ENCODE measurements at places on chromosomes 3 and 15.

DNA sequence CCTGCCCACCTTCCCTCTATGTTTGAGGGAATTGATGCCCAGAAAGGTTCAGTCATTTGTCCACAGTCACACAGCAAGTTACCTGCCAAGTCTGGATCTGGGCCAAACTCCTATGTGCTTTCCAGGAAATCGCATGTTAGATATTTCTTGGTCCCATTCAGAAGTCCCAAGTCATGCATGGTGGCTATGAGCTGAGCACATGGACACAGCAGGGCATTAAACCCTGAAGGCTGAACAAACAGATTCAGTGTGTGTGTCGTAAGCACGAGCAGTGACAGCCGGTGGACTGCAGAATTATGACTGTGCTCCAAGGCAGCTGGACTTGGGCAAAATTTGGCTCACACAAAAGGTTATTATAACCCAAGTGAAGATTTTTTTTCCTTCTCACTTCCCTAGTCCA, 11.4 kb upstream of the SLC6A6 start:
- DNase-seq = no peak

- no peak for DNase-seq
Measured at GRCh38 chr15:85490856-85491255, 110.5 kb downstream of the AKAP13 start.

DNA sequence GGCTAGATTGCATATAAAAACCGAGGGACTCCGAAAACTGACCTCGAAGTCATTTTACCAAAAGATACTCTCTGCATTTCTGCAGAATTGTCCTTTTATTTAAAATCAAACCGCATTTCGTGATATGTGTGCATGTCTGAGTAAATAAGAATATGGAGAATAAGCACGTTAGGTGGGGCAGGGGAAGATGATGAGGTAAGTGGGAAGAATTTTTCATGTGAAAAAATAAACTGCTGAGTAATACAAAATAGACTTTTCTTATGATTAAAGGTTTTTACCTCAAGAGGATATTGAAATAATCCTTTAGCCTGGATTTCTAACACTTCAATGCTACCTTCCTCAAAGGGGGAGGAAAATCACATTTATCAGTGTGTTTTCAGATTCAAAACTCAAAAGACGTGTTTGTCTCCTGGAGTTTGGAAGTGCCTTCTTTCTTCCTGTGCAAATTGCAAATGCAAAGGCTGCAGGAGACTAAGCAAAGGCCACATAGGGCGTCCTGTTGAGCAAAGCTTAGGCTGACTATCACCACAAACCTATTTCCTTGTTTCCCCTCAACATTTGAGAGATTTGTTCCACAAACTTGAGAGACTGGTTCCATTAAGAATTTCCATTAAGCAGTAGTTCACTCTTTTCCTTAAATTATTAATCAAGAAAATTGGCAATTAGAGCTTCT, 813.5 kb downstream of the MCTP2 start:
- no peak for DNase-seq

DNA sequence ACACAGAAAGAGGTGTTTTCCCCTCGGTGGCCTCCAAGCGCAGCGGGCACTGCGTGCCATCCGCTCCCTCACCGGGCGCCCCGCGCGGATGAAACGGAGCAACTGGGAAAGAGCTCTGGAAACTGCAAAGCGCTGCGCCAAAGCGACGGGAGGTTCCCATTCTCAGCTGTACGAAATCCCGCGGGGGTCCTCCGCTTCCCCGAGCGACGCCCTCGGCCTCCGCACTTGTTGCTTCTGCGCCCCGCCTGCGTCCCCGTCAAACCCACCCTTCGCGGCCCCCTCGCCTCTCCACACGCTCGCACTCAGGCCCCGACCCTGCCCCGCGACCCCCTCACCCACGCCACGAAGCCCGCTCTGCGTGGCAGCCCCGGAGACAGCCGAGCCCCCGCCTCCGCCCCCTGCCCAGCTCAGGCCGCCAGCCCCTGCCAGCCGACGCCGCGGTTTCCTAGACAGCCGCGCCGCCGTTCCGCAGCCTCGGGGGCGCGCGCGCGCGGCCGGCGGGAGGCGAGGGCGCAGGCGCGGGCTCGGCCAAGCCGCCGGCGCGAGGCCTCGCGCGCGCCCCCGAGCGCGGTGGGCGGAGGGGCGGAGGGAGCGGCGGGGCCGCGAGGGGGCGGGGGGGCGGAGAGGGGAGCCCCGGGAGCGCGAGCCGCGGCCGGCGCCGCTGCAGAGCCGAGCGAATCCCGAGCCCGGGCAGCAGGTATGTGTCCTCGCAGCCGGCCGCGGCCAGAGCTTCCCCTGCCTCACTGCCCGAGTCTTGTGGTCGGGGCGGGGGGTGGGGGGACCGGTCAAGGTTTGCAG, at the start of gene TMEM266:
TMEM266 (plus strand) TSS at position 666 of the 798 bp plus-strand sequence. CDS start 74,279 bp downstream, outside the sequence.
- peak; percentile 23 for DNase-seq

GRCh38 chr3:15638193-15638890, 36.8 kb downstream of the BTD start:
- no peak for DNase-seq

DNA sequence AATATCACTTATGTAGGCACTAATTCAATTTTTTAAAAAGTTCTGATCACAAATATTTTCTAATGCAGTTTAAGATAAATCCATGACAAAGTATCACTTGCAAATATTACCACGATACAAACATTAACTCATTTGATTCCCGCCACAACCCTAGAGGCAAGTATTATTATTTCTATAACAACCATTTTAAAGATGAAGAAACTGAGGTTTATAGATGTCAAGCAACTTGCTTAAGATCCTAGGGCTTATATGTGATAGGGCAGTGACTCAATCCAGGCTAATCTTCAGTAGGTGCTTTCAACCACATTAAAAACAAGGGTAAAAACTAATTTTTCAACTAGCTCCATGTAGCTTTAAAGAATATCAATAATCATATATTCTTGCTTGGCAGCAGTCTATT, 1.7 kb downstream of the DYNC1LI1 start:
- no peak for DNase-seq

- no peak for DNase-seq
Measured at GRCh38 chr15:66212563-66212921, 41.0 kb downstream of the MEGF11 start.

DNA sequence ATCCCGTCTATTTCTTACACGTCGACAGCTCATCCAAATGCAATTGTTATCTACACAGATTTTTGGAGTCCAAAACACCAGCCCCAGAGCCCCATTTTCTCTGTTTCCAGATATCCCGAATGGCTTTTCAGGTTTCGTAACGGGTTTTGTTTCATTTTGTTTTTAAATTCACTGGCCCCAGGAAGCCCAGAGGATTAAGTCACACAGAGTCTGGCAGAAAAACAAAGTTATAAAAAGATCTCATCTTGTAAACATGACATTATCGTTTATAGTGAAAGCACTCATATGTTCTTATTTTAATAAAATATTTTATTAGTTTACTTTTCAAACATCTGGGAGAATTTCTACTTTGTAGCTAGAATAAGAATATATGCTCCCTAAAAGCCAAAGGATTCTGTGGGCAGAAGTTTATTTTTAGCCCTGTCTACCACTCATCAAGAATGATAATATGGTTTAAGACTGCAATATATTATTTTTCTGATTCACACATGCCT, 149.3 kb upstream of the SLC2A2 start:
- no peak for DNase-seq

DNA sequence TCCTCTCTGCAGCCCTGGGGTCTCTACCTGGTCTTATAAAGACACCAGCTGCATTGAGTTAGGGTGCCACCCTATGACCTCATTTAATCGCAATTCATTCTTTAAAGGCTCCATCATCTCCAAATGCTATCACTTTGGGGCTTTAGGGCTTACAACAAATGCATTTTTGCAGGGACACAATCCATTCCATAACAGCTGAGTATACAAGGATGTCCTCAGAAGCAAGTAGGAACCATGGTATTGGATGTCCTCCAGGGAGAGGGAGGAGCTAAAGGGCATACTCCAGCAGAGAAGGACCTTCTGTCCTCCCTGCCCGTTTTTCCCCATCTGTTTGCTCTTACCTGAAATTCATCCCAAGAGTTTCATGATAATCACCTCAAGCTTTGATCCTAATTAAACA, 30.3 kb downstream of the UMPS start:
- DNase-seq = no peak

GRCh38 chr15:38793206-38793810, 228.7 kb upstream of the RASGRP1 start:
- DNase-seq = no peak

DNA sequence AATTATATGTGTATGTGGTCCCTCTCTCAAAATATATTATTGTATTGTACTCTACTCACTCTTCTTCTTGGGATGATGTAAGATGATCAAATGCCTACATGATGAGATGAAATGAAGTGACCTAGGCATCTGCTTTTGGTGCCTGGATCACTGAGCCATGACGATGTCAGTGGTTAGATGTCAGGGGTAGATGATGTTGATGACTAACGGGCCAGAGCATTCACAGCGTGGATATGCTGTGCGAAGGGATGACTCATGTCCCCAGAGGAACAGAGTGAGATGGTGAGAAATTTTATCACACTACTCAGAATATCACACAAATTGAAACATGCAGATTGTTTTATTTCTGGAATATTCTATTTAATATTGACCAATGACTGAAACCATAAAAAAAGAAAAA, 233.9 kb upstream of the CADM2 start:
- no peak for DNase-seq

GRCh38 chr15:69841113-69841828, 256.4 kb downstream of the TLE3 start:
- DNase-seq = no peak

All from CD4-positive, alpha-beta T cell treated with Interleukin-17A for 4 hours (primary cell).